ENCODE measurements at places on chromosomes 1 and 21. TPM values are rescaled to one million over a fixed set of nuclear protein-coding genes. Genes with fewer than 3 reads are reported as not detected.

- DNase-seq = no peak
Observed at GRCh38 chr1:3022511-3022973, 1.3 kb downstream of the ACTRT2 start.

The FBLIM1 gene
- 22.4 TPM for total RNA-seq

DNA sequence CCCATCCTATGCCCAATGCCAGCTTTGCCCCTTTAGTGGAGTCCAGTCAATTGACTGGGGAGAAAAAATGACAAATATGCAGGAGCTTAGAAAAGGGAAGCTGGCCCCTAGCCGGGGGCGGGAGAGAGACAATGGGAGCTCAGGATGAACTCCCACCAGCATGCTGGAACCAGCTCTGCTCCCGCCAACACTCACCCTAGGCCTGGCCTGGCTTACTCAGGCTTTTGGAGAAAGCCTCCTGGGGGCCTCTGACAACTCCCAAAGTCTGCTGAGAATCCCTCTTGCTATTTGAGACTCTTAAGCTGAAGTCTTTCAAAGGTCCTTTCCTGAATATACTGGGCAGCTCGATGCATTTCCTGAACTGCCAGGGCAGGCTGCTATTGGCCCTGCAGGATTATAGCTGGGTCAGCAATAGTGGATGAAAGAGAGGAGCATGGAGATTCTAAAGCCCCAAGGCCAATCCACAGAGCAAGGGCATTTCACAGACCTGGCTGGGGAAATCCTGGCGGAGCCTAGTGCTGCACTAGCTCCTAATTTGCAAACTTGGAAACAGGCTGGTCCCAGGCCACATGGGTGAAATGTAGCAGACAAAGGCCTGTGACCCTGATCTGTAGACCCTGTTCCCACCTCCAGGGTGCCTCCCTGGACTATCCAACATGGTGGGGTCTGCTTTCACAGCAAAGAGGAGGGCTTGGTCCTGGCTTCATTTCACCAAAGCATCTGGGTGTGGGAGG is 35.7 kb upstream of the CLSTN1 start:
- no peak for DNase-seq

- no peak for DNase-seq
Observed at GRCh38 chr1:151980287-151981177, 13.1 kb downstream of the S100A10 start.

- no peak for DNase-seq
Observed at GRCh38 chr1:203509135-203509534, 15.2 kb downstream of the OPTC start.

DNA sequence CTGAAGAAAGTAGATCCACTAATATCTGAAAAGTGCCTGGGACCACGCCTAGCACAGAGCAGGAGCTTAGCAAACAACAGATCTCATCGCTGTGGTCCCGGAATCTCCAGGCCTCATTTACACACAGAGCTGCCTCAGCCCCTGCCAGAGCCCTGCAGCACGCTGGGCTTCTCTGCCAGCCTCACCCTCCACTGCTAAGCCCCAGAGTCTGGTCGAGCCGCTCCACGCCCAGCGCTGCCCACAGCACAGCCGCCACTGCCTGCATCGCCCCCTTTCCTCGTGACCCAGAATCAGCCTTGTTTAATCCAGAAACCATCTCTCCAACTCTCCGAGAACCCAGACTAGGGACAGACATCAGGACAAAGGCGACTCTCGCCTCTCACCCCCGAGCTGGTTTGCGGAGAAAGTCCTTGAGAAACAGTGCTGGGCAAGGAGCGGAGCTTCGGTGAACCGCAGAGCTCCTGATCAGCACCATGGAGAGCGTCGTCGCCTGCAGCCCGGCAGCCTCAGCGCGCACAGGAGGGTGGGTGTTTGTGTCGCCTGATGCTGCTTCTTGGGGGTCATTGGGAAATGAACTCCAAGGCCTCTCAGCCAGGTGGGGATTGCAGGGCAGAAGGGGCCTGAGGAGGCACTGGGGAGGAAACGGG is 145.1 kb downstream of the NPHP4 start:
- DNase-seq = peak; percentile 78

The KRTAP11-1 gene
- total RNA-seq = not detected

GRCh38 chr1:143699115-143699514 is 272.7 kb downstream of the FAM72C start:
- DNase-seq = no peak

DNA sequence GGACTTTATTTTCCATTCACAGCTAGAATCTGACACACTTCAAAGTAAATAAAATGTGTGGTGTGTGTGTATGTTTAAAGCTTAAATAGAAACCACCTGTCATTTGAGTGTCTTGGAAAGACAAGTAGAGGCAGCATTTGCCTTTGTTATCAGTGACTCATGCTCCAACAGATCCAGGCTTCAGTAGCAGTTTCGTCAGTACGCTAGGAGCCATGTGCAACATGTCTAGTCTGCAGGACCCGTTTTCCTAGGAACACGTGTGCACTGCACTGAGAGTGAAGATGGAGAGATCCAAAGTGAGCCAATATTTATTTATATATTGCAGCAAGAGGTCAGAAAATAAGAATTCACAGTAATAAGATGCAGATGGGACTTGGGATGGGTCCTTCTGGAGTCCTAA is 41.8 kb downstream of the SGIP1 start:
- peak; percentile 77 for DNase-seq

- DNase-seq = no peak
Observed at GRCh38 chr1:51927029-51927428, 48.5 kb upstream of the NRDC start.

The CYYR1 gene
- 12.6 TPM for total RNA-seq

DNA sequence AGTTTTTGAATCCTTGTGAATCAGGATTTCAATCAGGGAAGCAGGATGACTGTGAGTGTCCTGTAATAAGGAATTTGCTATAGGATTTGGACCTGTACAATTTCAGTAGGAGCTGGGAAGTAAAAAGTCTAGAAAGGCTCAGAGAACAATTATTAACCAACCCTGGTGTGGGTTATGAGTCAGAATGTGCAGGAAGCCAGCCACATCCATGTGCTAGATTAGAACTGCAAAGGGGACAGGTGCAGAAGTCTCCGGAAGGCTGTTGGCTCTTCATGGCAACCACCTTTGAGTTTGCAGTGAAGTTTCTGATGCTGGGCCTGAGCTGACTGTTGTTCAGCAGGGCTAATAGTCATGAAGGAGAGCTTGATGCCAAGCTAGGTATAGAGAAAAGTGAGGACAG is 70.7 kb downstream of the SPATA46 start:
- DNase-seq = no peak

The HSPB7 gene
- 93.7 TPM for total RNA-seq

DNA sequence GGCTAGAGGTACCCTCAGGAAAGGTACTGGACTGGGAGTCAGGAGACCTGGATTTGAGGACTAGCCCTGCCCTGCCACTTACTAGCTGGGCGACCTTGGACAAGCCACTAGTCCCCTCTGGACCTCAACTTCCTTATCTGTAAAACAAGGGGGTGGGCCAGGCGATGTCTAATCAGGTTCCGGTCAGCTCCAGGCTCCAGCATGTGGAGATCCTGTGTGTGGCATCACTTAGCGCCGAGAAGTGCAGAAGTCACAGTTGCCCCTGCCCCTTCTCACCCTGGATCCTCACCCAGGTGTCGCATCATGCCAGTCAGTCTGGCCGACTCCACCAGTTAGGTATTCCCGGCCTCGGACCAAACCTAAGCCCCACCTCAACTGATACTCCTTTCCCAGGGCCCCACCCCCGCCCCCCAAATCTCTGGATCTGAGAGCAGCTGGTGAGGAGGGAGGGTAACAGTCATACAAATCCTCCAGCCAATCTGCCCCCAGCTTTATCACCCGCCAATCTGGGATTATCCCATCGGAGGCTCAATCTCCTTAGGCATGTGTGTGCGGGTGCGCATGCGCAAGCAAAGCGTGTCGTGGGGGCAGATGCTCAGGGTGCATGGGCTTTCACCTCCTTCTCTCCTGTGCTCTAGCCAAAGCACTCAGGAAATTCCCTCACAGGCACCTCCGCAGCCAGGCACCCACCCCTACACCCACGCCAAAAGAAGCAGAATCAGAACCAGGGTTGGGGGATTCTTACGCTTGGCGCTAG is 5.4 kb downstream of the CELF3 start:
- DNase-seq = no peak

GRCh38 chr1:101291562-101292380 is 55.0 kb downstream of the S1PR1 start:
- no peak for DNase-seq

The ATP1A2 gene
- 144 TPM for total RNA-seq

The CHIA gene
- not detected for total RNA-seq

The GPR25 gene
- total RNA-seq = not detected

The ESRRG gene
- total RNA-seq = 43.2 TPM

GRCh38 chr1:230165536-230165935 is 98.5 kb downstream of the GALNT2 start:
- no peak for DNase-seq

DNA sequence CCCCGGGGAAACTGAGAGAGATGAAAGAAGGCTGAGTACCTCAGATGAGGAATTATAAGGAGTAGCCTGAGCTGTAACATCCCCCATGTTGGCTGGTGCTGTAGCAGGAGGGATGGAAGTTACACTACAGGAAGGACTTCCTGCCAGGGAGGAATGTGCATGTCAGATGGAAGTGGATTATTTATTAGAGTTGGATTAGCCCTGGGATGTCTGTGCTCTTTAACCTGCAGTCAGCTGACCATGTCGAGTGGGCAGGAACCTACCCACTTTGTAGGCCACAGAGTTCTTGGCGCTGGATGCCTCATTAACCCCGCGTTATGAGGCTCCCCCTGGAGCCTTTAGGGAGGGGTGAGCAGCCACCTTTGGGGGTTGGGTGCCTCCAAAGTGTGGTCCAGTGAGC is 757 bp upstream of the SEMA4A start:
- no peak for DNase-seq

The GPR37L1 gene
- 0.41 TPM for total RNA-seq

The SPRR1A gene
- not detected for total RNA-seq

The CNTN2 gene
- 3.1 TPM for total RNA-seq

- no peak for DNase-seq
Observed at GRCh38 chr1:240171907-240172306, 80.2 kb downstream of the FMN2 start.

- DNase-seq = peak; percentile 40
Observed at GRCh38 chr1:173050865-173051264, at the start of gene TNFSF18. TNFSF18 (minus strand) TSS chr1:173050941; CDS start chr1:173050896, 45 bp downstream.

DNA sequence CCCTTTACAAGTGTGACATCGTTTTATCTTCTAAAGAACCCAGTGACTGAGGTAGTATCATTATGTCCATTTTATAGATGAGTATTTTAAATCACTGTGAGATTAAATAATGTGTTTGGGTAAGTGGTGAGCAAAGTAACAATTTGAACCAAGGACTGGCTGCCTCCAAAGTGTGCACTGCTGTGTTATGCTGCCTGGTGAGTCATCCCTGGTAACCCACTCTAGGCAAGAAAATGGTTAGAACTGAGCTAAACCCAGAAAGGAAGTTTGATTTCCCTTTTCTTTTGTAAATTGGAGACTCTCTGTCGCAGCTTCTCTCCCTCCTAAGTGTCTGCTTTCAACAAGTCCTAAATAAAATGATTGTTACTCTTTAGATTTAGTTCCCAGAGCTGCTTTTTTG is 342.8 kb upstream of the KAZN start:
- no peak for DNase-seq

GRCh38 chr1:203323587-203323986 is 18.3 kb downstream of the BTG2 start:
- DNase-seq = no peak

DNA sequence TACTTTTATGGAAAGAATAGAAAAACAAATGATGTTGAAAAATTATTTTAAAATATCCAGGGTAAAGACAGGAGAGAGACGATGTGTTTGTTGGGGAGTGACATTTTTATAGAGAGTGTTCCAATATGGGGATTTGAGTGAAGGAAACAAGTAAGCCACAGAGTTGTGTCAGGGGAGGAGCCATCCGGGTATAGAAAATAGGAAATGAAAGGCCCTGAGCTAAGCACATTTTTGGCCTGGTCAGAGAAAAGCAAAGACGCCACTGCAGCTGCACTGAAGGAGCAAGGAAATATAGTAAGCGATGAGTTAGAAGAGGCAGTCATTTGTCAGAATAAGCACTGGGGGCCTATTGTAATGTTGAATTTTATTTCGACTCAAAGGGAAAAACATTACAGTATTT is 107.3 kb upstream of the ADGRL4 start:
- no peak for DNase-seq

DNA sequence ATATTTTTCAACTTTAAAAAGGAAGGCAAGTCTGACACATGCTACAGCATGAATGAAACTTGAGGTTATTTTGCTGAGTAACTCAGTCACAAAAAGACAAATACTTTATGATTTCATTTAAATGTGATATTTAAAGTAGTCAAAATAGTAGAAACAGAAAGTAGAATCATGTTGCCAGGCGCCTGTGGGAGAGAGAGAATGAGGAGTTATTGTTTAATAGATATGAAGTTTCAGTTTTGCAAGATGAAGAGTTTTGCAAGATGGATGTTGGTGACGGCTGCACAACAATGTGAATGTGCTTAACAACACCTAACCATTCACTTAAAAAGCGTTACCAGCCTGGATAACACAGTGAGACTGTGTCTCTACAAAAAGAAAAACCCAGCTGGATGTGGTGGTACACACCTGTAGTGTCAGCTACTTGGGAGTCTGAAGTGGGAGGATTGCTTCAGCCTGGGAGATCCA is 20.7 kb upstream of the ATP1A1 start:
- DNase-seq = no peak

GRCh38 chr1:167554028-167554779 is 642 bp upstream of the CREG1 start:
- DNase-seq = no peak

The ETV3L gene
- not detected for total RNA-seq

DNA sequence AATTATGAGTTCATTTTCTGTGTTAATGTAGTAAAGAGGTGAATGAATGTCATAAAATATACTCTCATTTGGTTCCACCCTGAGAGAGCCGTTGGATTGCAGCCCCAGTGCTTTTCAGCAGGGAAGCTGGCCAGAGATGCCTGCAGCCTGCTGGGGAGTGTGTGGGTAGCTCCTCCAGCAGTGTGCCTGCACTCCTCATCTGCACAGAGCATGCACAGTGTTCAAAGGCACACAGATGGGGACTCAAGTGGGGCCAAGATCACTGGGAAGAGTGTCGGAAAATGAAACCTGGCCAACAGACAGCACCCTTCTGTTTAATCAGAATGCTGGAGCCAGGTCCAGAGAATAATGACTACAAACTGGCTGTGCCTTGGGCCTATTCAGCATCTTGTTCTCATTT is 206.8 kb downstream of the ST6GALNAC3 start:
- peak; percentile 53 for DNase-seq

The OR2AK2 gene
- total RNA-seq = not detected

- DNase-seq = no peak
Observed at GRCh38 chr1:66497910-66498309, 36.0 kb upstream of the SGIP1 start.

GRCh38 chr1:61531716-61532115 is 193.2 kb downstream of the TM2D1 start:
- no peak for DNase-seq

DNA sequence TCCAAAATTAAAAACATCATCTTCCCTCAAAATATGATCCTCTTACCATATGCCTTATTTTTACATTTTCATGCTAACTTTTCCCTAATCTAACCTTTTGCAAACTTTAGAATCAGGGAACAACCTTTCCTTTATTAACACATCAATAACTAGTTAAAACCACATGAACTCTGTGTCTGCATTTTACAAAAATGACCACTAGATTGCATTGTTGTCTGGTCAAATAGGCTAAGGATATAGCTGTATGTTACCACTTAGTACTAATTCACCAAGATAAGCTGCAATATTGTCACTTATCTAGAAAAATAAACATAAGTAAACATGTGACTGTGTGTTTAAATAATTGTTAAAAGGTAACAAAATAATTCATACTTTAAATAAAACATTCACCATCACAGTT is 82.3 kb downstream of the DENND1B start:
- no peak for DNase-seq

The CRNN gene
- total RNA-seq = 26.0 TPM

GRCh38 chr1:34603594-34603993 is 151.3 kb upstream of the GJB5 start:
- DNase-seq = no peak
